Stimulated activated CD4-positive, alpha-beta T cell treated with anti-CD3 and anti-CD28 coated beads, Interleukin-1b, Interleukin-23, amount 100 ng/mL, for 4 hours (primary cell): ENCODE measurements at places on chromosomes 11 and 22.

DNA sequence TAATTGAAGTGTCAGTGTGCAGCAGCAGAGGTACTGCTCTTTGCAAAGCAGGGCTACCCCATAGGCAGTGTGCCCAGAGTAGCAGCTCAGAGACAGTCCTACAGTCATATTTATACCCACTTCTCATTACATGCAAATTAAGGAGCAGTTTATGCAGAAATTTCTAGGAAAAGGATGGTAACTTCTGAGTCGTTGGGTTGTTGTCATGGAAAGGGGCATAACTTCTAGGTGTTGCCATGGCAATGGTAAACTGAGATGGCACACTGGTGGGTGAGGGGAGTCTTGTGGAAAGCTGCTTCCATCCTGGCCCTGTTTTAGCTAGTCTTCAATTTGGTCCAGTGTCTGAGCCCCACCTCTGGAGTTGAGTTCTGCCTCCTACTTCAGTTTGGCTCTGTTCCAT, 77.4 kb downstream of the MN1 start:
- DNase-seq = no peak

- DNase-seq = no peak
Observed at GRCh38 chr22:24407884-24408283, 19.5 kb upstream of the ADORA2A start.

GRCh38 chr11:131533149-131533548, 162.7 kb downstream of the NTM start:
- DNase-seq = no peak

- DNase-seq = no peak
Observed at GRCh38 chr11:42974510-42975179, 337.2 kb upstream of the API5 start.

DNA sequence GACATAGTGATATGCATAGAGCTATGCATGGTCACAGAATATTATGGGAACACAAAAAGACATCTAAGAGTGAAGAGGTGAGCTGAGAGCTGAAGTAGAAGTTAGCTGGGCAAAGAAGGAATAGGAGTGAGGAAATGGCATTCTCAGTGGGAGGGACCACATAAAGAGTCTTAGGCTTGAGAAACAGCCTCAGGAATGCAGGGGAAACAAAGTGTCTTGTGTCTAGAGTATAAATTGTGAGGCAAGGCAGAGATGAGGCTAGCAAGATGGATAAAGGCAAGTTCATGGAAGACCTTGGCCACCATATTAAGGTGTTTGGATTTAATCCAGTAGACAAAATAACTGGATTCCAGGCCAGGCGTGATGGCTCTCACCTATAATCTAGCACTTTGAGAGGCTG, 40.6 kb upstream of the CRTAM start:
- no peak for DNase-seq

DNA sequence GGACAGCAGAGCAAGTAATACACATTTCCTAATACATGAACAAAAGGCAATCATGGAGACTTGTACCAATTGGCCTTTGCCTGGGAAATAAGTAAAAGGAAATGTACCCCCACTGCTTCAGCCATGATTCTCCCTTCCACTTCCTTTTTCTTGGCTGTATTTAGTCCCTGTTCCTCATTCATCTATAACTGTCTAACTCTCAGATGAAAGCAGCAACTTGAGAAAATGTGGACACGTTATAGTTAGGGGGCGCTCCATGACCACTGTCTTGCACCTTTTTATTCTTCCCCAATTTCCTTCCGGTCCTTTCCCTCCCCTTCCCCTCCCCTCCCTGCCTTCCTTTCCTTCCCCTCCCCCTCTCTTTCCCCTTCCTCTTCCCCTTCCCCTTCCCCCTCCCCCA, 61.3 kb upstream of the BARX2 start:
- DNase-seq = no peak

GRCh38 chr11:46970913-46971625, 34.5 kb downstream of the CSTPP1 start:
- no peak for DNase-seq

DNA sequence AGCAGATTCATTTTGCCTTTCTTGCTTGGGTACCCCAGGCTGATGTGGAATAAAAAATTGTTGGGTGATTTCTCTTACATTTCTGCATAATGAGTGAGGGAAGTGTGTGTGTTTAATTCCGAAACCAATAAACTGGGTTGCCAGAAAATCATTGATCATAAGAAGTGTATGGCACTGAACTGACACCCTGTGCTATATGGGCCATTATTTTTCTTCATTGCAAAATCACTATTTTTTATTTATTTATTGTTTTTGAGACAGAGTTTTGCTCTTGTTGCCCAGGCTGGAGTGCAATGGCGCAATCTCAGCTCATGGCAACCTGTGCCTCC, 14.6 kb upstream of the HIKESHI start:
- no peak for DNase-seq

DNA sequence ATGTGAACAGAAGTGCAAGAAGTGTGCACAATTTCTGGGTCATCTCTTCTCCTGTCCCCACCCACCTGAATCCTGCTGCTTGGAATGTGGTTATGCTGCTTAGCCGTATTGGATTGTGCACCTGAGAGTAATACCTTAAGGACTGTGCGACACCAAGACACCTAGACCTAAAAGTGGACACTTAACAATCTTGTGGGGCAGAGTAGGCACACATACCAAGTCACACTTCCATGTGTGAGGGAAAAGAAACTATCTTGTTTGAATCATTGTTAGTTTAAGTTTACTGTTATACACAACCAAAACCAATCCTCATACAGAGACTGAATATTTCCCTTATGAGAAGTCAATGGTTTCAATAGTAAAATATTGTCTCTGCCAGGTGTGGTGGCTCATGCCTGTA, 93.7 kb downstream of the CCDC83 start:
- DNase-seq = no peak

DNA sequence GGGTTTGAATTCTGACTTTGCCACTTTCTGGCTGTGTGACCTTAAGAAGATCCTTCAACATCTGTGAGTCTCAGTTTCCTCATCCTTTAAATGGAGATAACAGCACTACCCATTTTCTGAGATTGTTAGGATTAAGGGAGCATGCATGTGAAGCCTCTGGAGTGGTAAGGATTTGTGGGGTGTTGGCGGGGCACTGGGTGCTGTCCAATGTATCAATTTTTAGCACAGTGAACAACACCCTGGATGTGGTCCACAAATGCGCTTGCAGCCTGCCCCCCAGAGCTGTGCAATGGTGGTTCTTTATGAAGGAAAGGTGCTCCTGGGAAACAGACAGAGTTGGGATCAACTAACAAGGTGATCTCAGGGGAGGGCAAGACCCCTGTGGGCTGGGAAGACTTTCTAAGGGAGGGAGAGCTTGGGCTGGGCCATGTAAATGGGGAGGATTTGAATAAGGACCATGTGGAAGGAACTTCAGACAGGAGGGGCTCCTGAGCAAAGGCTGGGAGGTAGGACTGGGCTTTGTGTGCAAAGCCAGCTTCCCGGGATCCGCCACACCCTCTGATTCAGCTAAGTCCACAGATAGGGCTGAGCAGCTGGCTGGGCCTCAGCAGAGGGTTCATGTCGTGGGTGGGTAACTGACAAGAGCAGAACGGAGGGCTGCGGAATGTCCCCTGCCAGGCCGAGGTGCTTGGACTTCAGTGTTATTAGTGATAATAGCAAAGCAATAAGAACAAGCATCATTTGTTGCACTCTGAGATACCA, 22.7 kb upstream of the RASD2 start:
- DNase-seq = no peak

GRCh38 chr11:13224324-13224723, 53.3 kb upstream of the BMAL1 start:
- no peak for DNase-seq

- no peak for DNase-seq
Observed at GRCh38 chr11:69078930-69079605, 30.3 kb downstream of the TPCN2 start.

DNA sequence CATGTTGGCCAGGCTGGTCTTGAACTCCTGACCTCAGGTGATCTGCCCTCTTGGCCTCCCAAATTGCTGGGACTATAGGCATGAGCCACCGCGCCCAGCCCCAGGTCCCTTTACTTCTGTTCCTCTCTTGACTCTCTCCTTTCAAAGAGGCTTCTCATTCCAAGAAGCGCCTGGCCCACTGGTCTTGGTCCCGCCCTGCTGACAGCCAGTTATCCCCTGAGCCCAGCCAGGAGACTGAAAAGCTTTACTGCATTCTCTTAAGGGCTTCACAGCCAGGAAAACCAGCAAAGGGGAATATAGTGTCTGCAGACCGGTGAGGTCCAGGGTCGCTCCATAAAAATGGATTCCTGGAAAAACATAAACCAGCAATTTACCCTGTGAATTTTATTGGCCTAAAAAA, 68.3 kb downstream of the NFAM1 start:
- no peak for DNase-seq

DNA sequence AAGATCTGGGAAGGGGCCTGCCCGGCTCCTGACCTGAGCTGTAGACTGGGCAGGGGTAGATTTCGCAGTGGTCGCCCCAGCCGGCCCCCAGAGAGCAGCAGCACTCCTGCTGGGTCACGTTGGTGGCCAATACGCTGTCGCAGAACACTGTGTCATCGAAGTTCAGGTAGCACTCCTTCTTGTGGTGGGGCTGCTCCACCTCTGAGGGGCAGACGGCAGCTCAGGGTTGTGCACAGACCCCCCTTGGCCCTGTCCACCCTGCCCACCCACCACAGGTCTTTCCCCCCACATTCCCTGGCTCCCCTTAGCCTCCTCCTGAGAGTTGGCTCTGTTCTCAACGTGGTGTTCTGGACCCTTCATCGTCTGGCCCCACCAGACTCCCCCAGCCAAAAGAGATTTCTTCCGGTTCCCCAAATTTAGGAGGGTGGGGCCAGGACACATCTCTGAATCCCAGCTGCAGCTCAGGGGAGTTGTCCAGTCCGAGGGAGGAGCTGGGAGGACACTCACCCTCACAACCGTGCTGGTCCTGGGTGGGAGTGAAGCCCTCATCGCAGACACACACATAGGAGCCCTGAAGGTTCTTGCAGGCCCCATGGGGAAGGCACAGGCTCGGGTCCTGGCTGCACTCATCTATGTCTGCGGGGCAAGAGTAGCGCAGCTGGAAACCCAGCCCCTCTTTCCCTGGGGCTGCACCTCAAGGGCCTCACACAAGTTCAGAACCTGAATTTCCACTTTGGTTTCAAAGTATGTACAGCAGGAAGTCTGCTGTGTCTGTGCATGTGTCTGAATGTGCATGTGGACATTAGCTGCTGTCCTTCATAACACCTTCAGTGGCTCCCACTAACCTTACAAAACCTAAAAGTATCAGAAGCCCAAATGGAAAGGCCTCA, 16.5 kb downstream of the SCYL1 start:
- no peak for DNase-seq

- DNase-seq = no peak
Observed at GRCh38 chr22:48240148-48240934, 1477.9 kb downstream of the TBC1D22A start.

DNA sequence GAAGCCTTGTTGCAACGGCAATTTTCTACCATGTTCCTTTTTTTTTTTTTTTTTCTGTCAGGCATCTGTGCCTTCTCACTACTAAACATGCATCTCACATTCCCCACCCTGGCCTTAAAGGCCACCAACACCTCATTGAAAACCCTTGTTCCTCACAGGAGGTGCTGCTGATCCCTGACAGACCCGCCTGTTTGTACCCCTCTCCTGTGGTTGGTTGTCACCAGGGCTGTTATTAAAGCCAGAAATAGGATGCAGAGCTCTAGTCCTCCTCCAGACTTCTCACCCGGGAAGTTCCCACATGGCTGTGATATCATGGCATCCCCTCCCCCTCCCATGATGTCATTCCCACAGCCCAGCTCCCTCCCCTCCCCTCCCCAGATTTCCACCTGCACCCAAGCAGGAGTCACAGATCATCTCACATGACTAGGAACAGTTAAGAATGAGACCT, 302.8 kb upstream of the NCAM1 start:
- DNase-seq = no peak

DNA sequence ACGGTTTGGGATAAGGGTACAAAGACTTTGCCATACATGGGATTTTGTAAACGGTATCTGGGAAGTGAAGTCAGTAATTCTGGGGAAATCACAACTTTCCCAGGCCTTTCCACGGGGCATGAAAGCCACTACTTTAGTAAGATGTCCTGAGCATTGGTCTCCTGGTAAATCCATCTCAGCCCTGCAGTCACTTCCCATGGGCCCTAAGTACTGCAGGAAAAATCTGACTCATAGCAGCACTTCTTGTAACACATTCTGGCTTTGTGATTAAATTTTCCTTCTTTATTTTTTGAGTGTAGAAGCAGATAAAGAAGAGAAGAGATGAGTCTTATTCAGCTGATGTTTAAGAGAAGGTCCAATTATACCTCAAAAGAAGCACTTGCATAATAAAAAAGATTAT, 67.6 kb downstream of the BLID start:
- no peak for DNase-seq

DNA sequence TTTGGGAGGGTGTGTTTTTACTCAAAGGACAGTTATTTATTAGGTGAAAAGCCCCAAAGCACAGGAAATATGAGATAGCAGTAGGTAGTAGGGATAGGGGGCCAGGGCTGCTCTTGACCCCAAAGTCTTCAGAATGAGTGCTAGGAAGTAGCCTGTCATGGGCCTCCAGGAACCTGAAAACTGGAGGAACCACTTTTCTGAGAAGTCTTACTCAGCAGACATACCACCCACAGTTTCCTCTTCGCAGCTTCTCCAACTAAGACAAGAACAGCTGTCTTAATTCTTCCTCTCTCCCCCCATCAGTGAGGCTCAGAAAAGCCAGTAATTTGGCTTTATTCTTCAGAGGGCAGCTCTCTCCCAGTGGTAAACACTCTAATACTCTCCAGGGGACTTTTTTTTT, 84.0 kb upstream of the CTSC start:
- no peak for DNase-seq

DNA sequence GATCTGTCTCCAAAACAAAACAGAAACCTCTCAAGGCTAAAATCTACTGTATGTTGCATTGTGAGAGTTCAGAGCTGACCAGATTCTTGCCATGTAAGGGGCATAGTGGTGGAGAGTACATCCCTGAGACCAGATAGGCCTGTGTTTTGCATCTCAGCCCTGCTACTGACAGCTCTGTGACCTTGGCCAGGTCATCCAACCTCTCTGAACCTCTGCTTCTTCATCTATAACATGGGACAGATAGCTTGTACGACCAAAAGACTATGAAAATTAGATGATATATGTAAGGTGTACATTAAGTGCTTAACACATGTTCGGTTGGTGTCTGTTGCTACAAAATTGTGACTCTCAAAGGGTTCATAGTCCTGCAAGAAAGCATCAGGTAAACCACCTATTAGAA, 22.9 kb downstream of the ZNRF3 start:
- DNase-seq = no peak

- DNase-seq = no peak
Observed at GRCh38 chr22:23067023-23067650, 3.2 kb upstream of the GNAZ start.

DNA sequence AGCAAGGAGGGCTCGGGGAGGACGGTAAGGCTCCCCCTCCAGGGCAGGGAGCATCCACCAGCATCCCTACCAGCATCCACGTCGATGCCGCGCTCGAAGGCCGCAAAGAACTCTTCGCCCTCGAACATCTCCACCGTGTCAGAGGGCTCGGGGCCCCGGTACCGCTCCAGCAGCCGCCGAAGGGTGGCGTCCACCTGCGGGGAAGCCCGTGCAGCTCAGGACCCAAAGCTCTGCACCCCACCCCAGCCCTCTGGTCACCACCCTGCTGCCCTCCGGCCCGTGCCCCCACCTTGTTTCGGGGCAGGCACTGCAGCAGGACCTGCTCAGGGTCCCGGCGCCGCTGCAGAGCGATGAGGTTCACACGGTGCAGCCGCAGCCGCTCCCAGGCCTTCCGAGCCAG, 2.4 kb upstream of the SLC25A22 start:
- no peak for DNase-seq
